Astrocyte (in vitro differentiated cells and primary cell): ENCODE measurements at places on chromosomes 1 and 21.

GRCh38 chr1:243713470-243714186 lies 136.4 kb downstream of the AKT3 start:
- peak; percentile 68 for DNase-seq

- DNase-seq, result no peak
These were observed 5.7 kb upstream of the ZDHHC18 start for GRCh38 chr1:26820784-26821269.

- DNase-seq, result no peak
These were observed 6.5 kb upstream of the MFAP2 start for GRCh38 chr1:16986962-16987361.

DNA sequence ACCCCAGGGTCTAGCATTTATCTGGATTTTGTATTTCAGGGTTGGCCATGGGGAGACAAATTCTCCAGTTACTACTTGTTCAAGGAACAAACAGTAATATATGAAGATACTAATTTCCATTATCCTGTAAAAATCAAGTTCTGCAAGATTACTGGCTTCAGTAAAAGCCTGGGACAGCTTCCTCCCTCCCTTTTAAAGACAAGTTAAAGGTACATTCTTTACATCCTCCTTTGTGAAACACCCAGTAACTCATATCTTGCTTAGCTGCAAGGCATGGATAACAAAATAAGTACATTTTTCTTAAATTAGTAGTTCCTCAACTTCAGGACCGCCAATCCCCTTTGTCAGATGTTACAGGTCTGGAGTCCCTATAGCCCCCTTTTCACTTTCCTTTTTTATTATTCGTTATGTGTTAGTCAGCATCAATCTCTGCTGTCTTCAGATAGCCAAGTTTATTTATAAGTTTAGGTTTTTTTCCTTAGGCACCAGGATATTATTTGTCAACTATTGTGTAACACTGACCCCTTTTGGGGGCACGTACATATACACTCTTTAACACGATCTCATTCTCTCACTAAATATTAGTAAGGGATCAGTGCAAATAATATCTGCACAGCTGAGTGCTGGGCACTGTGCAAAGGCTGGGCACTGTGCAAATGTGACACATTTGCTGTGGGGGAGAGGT lies 9.8 kb downstream of the ERRFI1 start:
- no peak for DNase-seq

GRCh38 chr1:23135268-23135667 lies 33.4 kb downstream of the LUZP1 start:
- DNase-seq, result no peak

- no peak for DNase-seq
These were observed 50.2 kb upstream of the ATP1A1 start for GRCh38 chr1:116322752-116323405.

- DNase-seq, result no peak
These were observed 670.5 kb downstream of the KIF26B start for GRCh38 chr1:245825128-245825901.

DNA sequence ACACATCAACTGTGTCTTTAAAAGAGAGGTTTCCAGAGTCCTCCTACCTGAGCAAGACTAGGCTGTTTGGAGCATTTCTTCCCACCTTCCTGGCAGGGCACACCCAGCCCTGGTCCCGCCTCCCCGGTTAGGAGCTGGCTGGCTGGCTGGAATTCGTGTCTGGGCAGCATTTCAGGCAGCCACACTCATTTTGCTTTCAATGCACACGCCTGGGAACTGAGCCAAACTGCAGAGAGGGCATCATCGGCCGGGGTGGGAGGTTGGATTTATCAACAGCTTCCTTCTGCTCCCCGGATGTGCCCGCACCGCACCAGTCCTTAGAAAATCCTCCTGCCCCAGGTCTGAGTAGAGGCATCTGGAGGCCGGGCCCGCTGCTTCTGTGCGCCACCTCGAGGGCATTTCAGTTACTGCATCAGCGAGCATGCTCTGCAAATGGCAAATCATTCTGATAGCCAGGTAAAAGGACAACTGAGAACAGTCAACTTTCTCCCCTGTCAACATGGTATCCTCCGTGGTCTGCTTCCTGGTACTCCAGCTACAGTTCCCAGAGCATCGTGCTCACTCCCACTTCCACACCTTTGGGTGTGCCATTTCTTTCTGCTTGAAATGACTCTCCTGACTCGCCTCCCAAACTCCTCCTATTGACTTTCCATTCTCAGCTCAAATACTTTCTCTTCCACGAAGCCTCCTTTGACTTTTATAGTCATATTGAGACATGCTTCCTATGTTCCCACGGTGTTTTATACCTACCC lies 20.6 kb downstream of the TCEA3 start:
- DNase-seq, result peak; percentile 91

GRCh38 chr1:215405211-215405610 lies 161.9 kb upstream of the KCTD3 start:
- DNase-seq, result peak; percentile 78

GRCh38 chr1:208540724-208541123 lies 296.5 kb upstream of the PLXNA2 start:
- no peak for DNase-seq

DNA sequence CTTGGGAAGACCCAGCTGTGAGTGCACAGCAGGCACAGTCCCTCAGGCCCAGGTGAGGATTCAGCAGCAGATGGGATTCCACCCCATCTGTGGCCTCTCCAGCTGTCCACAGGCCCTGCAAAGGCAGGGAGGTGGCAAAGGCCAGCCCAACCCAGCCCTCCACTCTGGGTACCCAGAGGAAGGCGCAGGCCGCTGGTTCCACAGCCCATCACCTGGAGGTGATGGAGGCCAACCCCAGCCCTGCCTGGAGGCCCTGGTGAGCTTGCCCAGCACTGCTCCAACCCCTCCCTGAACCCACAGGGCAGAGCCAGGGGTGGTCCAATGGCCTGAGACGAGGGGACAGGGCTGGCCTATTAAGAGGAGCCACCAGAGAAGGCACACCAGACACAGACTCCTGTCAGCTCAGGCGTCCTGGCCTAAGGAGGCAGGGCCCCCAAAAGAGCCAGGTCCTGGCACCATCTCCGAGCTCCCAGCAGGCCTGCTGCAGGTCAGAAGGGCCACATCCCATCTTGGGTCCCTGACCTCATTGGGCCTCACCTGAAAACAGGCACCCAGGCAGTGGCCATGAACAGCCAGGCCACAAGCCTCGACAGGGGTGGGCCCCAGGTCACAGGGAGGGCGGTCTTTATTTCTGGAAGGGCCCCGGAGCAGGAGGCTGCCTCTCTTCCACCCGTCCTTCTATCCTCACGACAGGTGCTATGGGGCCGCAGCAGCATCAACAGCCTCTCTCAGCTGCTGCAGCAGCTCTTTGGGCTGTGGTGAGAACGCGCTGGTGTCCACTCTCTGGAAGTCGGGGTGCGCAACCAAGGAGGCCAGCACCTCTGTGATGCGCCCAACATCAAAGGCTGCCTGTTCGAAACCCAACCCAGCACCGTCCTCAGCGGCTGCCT lies 3.2 kb downstream of the JMJD4 start:
- no peak for DNase-seq

DNA sequence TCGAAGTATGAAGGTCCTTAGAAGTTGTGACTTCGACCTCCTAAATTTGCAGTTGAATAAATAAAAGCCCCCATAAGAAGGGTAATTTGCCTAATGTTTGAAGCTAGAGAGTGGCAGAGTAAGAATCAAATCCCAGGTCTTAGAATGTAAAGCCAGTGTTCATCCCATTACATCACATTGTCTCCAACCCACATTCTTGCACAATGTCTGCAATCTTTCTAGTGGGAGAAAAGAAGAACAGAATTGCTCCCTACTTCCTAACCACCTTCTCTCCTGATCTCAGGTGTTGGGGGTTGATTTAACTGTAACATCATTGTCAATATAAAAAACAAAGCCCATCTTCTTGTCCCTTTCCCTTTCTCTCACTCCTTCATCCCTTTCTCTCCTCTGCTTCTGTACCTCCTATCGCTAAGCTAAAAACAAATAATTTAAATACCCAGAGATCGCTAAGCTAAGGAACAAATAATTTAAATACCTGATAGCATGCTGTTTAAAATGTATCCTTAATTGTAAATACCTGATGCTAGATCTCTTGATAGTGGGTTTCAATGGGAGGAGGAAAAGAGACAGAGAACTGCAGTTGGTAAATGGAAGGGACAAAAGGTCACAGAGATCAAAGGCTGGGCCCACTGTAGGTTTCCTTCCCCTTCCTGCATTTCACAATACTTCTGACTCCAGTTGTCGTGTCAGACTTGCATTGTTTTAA lies 32.1 kb upstream of the CCDC190 start:
- DNase-seq, result no peak

DNA sequence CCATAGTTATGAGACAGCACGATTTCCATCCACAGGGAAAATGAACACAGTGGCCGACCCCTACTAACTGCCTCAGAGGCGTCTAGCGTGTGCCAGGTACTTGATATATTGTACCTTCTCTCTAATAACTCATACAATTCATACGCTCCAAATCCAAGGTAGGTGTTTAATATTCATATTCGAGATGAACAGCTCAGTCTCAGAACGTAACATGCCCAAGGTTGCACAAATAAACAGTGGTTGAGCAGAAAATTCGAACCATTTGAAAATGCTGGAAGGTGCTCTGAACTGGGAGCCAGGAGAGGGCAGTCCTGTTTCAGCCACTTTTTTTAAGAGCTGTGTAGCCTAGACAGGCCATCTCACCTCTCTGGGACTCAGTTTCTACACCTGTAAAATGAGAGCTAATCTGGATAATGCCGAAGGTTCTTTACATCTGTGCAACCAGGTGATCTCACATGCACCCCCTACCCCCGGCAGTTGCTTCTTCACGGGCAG lies 7.9 kb downstream of the SLC45A3 start:
- DNase-seq, result no peak

GRCh38 chr1:19447550-19447949 lies 37.8 kb downstream of the CAPZB start:
- DNase-seq, result no peak

- no peak for DNase-seq
These were observed 580 bp upstream of the AZIN2 start for GRCh38 chr1:33080373-33080772.

GRCh38 chr1:170162459-170163246 lies 16.9 kb downstream of the NTMT2 start:
- peak; percentile 97 for DNase-seq

DNA sequence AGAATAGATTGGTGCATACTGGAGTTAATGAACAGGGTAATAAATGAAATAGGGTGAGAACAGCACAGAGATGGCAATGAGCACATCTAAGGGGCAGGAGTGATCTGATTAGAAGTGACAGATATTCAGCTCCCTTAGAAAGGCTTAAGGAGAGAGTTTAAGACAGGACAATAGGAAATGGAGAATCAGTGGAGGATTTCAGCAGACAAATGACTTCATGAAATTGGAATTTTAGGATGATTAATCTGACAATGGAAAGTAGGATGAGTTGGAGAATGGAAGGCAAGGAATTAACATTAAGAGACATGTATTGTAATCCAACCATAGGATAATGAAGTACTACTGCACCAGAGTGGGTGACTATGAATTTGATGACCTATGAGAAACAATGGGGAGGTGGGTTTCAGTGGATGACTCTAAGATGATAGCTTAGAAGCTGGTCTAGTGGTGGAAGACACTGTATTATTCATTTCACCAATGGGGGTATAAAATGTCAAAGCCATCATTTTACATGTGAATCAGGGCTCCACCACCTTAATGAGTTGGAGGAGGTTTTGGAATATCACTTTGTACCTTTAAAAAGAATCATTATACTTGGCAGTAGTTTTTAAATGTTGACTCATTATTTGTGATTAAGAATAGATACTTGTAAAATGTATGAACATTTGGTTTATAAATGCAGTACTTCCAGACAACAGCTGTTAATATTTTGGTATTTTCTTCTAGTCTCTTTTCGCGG lies 139.1 kb downstream of the PLA2G4A start:
- DNase-seq, result peak; percentile 65

DNA sequence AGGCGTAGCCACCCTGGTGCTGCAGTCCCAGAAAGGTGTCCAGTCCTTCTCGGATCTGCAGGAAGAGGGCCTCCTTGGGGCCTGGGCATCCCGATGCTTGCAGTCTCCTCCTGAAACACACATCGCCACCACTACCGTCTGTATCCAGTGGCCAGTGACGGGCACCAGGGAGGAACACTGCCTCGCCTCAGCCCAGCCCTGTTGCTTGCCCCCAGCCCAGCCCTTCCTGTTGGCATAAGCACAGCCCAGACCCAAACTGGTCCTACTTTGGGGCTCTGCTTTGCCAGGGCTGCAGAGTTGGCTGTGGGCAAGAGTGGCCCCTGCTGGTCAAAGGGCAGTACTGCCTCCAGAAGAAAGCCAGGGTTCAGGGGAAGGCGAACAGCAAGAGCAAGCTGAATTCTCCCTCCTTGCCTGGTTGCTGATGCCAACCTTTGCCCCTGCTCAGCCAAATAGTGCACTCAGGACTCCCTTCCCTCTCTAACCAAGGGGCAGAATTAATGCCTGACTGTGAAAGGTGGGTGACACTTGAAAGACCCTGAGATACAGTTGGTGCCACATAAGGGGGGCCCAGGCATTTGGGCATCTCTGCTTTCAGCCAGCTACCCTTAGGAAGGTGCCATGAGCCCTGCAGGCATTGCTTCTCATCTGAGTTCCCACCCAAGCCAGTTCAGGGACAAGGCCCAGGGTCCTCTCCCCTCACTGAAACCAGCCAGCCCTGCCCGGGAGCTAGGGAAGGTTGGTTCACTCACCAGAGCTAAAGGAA lies 11.1 kb upstream of the ARHGEF2 start:
- no peak for DNase-seq

GRCh38 chr1:151222130-151222529 lies 23.8 kb downstream of the PIP5K1A start:
- no peak for DNase-seq

- DNase-seq, result peak; percentile 57
These were observed 22.4 kb downstream of the SMYD2 start for GRCh38 chr1:214303141-214303930.

DNA sequence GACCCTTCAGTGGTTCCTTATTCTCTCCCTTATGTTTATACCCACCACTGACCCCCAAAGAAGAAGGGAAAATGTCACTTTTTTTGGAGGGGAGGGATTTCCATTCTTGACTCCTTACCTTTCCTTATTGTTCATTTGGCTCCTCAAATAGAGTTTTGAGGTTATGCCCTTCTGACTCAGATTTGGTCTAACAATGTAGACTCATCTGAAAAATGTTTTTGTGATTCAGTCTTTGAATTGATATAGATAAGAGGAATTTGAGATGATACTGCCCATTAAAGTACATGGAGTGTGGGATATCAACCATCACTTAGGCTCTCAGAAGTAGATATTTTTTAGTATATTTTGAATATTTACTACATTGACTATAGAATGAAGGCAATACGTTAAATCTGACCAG lies 16.1 kb downstream of the USP1 start:
- peak; percentile 45 for DNase-seq

DNA sequence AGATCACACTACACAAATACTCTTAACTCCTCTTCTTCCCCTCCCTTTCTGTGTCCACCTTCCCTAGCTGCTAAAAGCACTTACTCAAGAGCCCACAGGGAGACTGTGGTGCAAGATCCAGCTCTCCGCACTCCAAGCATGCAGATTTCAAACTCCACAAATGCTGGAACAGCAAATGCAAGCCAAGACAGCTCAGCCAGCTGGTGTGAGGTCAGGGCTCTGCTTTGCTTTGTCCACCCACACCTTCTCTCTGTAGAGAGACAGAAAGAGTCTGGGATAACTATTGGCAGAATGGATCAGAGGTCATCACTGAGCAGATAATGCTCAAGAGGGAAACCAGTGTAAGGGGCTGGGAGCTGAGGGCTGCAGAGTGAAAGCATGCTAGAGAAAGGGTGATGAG lies 45.2 kb upstream of the DPT start:
- peak; percentile 52 for DNase-seq

GRCh38 chr1:6024376-6024775 lies 21.3 kb upstream of the KCNAB2 start:
- no peak for DNase-seq
